ENCODE measurements at places on chromosomes 1 and 21.
A peak's percentile ranks its signal among the peaks of the same experiment; 100 is the strongest.

DNA sequence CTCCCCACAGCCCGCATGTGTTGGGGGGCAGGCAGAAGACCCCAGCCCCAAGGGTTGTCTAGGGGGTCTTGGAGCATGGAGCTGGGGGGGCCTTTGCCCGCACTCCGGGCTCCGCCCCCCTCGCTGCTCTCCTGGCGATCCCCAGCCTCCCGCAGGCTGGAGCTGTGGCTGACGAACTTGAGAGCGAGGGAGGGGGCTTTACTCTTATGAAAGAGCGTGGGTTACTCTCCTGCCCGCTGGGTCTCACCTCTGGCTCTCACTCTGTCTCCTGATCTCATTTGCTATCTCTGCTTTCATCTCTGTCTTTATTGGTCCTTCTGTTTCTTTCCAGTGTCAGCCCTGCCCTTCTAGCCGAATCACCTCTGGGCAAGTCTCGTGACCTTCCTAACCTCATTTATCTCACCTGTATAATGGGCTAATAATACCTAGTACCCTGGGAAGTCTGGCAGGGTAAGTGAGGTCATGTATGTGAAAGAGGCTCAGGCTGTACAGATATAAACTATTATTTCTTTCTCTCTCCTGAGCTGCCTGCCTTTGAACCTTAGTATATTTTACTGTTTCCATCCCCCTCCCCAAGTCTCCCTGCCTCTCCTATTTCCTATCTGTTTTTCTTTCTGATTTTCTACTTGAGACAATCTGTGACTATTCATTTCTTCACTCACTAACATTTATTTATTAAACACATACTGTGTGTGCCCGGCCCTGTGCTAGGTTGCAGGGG, 731 bp downstream of the EFNA4 start:
- no peak for DNase-seq

DNA sequence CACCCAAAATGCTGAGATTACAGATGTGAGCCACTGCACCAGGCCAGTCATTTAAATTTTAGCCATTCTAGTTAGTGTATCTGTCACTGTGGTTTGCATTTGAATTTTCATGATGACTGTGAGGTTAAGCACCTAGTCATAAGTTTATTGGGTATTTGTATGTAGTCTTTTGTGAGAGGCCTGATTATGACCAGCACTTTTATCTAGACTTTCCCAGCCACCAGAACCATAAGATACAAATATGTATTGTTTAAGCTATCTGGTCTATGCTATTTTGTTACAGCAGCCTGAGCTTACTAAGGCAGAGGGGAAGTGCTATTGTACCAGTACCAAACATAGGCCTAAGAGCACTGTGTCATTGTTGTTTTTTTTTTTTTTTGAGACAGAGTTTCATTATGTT, 19.9 kb upstream of the DNAJC6 start:
- DNase-seq, result no peak

GRCh38 chr1:204503122-204503912, 8.7 kb upstream of the PIK3C2B start:
- peak; percentile 60 for DNase-seq

- no peak for DNase-seq
Measured at GRCh38 chr1:224815647-224816046, 113.8 kb upstream of the DNAH14 start.

- no peak for DNase-seq
Measured at GRCh38 chr1:52709016-52709415, 10.9 kb upstream of the COA7 start.

DNA sequence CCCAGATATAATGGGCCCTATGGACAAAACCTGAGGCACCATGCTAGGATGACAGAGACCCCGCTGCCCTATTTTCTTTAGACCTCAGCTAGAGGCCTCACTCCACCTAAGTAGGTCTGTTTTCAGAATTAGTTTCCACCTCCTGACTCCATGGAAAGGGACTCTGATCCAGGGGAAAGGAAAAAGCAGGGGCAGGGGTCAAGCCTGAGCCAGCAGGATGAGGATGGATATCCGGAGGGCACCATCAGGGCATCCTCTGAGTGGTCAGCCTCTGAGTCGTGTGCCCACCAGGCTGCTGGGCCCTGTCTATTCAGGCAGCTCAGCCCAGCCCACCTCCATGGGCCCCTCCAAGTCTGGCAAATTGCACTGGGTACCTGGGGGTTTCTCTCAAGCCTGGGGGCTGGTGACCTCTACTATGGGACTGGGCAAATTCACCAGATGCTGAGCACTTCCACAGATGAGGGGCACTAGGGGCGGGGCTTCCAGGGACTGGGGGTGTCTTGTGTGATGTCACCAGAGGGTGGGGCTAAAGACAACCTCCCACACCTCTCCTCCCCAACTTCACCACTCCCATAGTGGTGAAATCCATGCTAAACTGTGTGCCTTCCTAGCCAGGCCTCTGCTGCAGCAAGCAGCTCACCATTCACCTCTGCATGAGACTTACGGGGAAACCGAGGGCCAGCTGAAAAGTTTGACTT, 5.5 kb downstream of the PAQR7 start:
- no peak for DNase-seq

DNA sequence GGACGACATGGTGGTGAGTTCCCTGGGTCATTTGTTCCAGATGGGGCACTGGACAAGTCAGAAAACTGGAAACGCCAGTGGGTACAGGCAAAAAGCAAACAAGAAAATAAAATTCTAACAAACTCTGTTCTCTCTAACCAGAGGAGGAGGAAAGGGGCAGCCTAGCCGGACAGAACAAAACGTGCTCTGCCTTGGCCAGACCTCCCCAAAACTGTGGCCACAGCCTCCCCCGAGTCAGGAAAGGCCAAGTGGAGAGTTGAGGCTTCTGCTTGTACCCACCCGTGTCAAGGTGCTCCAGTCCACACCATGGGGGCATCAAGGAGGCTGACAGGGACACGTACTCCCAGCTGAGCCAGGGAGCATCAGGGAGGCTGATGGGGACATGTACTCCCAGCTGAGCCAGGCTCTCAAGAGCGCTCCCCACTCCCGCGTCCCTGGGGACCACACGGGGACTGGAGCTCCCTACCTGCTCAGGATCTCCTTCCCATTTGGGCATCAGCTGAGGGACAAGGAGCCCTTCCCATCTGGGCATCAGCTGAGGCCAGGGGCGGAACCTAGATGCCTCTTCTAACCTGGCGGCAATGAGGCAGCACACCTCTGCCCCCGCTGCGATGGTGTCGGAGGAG, 154.8 kb upstream of the COL6A1 start:
- no peak for DNase-seq

GRCh38 chr1:14183329-14183728, 415.2 kb upstream of the KAZN start:
- DNase-seq, result no peak

GRCh38 chr1:83131692-83131955, 867.3 kb downstream of the TTLL7 start:
- no peak for DNase-seq

GRCh38 chr1:7667625-7668218, 103.4 kb upstream of the VAMP3 start:
- peak; percentile 46 for DNase-seq

DNA sequence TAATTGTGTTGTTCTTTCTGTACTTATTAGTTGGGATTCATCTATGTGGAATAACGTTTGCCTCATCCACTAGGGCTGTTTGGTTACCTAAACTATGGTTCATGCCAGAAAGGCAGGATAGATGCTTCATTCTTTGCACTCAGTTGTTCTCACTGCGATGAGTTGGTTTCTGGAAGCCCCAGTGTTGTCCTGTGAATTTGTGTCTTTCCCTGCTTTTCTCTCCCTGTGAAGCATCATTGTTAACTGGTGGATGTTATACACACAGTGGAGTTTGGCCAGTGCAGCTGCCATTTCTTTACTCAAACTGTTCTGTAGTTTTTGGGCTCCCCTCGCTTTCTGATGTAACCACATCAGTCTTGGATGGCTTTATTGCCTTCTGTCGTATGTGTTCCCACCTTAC, 143.6 kb upstream of the COL6A1 start:
- no peak for DNase-seq

GRCh38 chr1:117826540-117827078, 102.8 kb downstream of the GDAP2 start:
- DNase-seq, result peak; percentile 97

DNA sequence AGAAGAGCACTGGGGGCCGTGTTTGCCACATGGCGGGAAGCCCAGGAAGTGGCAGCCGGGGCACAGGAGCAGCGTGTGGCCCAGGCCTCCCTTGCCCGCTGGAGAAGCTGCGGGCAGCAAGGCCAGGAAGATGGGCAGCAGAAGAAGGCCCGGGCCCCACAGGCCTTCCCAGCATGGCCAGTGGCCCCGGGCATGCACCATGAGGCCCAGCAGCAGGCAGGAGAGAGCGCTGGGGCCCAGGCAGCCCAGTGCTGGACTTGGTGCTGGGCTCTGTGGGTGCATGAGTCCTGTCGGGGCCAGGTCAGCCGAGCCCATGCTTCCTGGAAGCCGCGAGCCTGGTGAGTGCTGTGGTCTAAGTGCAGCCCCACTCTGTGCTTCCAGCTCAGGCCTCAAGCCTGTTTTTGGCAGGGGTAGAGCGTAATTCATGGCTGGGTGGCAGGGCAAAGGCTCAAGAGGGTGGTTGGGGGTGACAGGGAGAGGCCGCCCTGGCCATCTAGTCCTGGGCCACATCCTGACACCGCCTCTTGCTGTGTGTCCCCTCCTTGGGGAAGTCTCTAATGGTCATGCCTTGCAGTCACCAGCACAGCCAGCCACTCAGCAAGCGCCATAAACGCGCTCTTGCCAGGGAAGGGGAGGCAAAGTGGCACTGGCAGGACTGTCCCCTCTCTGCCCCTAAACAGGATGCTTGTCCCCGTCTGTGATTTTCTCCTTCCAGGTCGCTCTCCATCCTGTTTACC, 21.3 kb downstream of the MTHFR start:
- no peak for DNase-seq

- no peak for DNase-seq
Measured at GRCh38 chr1:108059945-108060344, 95.0 kb upstream of the VAV3 start.

- DNase-seq, result no peak
Measured at GRCh38 chr1:113140176-113140575, 67.2 kb downstream of the LRIG2 start.

DNA sequence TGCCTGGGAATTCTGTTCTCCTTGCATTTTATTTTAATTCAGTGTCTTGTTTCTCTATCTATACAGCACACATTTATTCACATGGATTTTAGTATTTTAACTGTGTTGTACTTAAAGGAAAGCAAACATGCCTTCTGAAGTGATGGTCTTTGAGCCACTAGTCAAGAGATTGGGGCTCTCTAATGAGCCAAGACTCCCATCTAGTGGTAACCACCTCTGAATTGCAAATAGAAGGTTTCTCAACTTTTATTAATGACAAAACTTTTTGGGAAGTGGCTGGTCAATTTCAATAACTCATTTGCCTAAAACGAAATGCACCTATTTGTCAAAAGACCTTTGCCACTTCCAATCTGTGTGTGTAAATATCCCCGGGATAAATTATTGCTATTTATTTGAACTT, 199.6 kb downstream of the LTN1 start:
- peak; percentile 56 for DNase-seq

DNA sequence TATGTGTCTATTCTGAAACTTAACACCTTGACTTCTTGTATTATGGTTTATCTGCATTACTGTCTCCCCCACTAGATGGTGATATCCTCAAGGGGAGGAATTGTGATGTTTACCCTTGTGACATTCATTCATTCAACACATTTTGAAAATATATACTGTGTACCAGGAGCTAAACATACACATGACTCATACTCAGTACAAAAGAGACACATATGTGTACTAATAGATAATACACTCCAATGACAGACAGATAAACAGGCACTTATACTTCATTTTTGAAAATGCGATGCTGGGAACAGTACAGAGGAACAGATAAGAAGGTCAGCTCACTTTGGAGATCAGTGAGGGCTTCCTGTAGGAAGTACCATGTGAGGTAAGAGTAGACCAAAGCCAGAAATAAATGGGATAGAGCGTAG, 8.9 kb upstream of the RAB3GAP2 start:
- DNase-seq, result peak; percentile 37

GRCh38 chr1:25545767-25546166, 2.4 kb downstream of the LDLRAP1 start:
- DNase-seq, result no peak

- DNase-seq, result no peak
Measured at GRCh38 chr1:243269461-243269801, 13.6 kb downstream of the SDCCAG8 start.

- DNase-seq, result no peak
Measured at GRCh38 chr1:17717594-17718535, 37.3 kb upstream of the ACTL8 start.

- no peak for DNase-seq
Measured at GRCh38 chr1:41488040-41488951, 3.8 kb upstream of the EDN2 start.

DNA sequence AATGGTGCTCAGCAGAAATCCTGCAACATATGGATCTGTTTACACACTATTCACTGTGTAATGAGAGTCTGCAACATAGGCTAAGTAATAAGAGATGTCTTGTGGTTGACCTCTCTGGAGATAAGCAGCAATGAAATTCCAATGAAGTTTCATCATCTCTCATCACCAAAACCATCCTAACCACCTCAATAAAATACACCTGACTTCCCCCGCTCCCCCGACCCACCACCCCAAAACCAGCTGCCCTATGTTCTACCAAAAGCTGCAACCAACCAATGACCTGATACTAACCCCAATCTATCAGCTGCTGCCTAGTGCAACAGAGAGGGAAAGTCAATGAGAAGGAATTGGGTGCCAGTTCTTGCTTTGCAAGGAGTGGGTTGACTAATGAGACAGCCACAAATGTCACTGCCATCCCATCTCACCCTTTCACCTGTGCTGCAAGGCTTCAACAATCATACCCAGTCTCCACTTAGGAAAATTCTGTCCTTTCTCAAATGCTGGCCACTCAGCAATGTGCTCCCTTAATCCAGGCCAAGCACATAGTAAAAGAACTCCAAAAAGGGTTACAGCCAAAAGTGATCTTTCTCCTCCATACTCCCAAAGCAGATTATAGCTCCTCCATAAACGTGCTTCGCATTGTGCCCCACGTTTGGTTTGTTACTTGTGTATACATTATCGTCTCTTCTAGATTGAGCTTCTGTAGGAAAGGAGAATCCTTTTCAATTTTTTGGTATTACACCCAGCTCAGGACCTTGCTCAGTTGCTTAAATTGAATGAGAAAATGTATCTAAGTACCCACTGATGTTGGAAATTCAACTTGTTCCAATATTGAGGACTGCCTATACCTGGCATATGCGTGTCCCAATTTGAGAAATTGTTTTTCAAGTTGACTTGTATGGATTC, 29.0 kb downstream of the MRPL39 start:
- DNase-seq, result peak; percentile 24

- DNase-seq, result no peak
Measured at GRCh38 chr1:47214549-47214948, 17.5 kb downstream of the TAL1 start.

DNA sequence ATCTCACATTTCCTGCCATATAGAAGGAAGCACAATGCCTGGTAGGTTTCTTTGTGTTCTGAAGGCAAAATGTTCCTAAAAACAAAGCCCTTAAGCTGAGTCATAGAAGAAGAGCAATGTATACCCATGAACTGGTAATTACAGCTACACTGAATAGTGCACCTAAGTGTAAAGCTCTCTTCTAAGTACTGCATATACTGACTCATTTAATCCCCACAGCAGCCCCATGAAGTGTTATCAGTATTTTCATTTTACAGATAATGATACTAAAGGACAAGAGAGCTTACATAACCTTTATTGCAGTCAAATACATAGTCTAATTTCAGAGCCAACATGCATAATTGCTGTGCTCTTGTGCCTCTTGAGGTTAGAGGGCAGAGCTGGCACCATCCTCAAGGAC, 239.9 kb downstream of the DPYD start:
- DNase-seq, result no peak

Data from HCEC 1CT (cell line).